ENCODE measurements at places on chromosomes 1 and 21.

GRCh38 chr1:119440721-119441307 is 25.9 kb downstream of the HSD3B2 start:
- no peak for DNase-seq

- no peak for DNase-seq
Observed at GRCh38 chr1:184911103-184911745, 63.1 kb downstream of the NIBAN1 start.

DNA sequence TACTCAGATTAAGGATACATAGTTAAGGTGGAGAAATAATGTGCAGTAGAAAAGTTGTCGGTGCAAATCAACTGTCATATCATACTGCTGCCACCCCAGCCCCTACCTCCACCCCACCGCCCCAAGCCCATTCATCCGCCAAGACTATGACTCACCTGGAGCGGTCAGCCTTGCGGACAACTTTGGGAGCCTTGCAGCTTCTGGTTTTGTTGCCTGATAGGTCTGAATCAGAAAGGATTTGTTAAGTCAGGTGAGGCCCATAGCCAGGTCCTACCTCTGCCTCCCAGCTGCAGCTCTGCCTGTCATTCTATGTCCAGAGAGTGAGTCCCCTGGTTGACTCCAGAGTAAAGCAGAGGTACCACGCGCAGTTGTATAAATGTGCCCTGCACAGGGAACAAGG is 12.6 kb downstream of the C1orf162 start:
- no peak for DNase-seq

DNA sequence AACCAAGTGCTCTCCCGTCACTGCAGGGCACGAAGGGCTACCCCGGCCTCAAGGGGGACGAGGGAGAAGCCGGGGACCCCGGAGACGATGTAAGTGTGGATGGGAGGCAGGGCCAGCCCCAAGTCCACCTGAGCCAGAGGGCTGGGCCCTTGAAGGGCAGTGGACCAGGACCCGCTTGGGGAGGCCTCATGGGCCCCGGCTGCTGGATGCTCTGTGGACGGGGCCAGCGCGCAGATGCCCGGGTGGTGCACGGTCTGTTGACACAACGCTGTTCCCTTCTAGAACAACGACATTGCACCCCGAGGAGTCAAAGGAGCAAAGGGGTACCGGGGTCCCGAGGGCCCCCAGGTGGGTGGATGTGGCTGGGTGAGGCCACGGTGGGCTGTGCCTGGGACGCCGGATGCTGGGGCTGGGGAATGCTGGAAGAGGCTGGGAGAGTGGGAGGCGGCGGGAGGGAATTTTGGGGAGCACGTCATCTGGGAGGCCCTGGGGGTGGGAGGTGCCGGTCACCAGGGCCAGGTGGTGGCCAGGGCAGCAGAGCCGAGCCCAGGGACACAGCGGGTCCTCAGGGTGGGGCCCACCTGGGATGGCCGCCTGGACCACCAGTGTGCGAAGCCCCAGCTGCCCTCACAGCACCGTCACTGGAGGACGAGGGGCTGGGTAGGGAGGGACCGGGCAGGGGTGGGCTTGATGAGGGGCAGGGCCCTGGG is 17.5 kb downstream of the COL6A1 start:
- no peak for DNase-seq

DNA sequence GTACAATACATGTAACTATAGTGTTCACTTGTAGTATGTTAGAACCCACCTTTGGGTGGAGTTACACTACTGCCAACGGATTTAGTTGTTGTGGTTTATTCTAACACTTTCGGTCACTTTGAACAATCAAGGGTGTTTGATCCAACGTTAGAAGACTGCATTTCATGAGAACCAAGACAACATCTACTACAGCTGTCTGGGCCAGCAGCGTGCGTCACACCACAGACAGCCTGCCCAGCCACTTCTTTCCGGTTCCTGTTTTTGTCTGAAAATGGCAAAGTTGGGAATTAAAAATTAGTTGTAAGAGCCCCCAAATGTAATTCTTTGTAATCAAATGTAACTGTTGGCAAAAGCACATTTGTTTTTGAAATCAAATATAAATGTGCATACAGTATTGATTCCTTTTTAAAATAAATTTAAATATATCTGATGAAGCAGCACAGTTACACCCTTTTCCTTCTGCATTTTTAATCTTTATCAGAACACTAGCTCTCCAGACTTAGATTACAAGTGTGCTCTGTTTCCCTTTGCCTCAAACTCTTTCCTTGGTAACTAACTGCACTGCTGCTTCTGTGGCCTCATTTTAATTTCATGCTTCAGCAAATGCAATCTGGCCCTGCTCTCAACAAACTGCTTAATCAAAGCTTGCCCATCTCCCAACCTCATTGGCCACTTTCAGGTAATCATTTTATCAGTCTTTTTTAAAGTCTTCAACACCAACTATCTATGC is 86.6 kb upstream of the DPH5 start:
- no peak for DNase-seq

All from NCI-H1417 (cell line).